Activated CD4-positive, alpha-beta T cell treated with anti-CD3 and anti-CD28 coated beads, Interleukin-2, Interleukin-6, amounts not matched to agents 100 ng/mL and 50 ng/mL, durations not matched to agents 16 hours and 8 hours (primary cell): ENCODE measurements at places on chromosomes 13 and 19.

GRCh38 chr13:113209759-113210421, 477 bp downstream of the CUL4A start:
- peak; percentile 76 for DNase-seq

DNA sequence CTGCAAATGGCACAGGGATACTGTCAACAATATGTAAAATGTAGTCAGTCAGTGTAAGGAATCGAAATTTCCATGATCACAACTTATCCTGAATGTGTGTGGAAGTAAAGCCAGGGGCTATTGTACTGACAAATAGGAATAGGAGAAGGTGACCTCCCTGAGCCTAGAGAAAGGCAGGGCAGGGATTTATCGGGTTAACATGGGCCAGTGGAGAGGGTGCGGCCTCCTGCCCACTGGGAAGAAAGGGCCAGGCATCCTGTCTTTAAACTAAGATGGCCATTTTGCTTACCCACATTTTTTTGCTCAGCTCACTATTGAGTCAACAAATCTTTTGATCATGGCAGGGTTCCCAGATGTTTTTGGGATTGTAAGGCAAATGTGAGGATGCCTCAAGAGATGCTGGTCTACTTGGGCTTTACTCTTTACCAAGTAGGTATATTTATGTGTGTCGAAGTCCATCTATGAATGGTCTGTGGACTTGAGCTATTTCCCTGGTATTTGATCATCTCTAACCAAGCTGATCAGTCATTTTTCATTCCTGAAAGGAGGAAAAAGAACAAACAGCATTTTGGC, 116.6 kb upstream of the RNF113B start:
- DNase-seq: no peak

DNA sequence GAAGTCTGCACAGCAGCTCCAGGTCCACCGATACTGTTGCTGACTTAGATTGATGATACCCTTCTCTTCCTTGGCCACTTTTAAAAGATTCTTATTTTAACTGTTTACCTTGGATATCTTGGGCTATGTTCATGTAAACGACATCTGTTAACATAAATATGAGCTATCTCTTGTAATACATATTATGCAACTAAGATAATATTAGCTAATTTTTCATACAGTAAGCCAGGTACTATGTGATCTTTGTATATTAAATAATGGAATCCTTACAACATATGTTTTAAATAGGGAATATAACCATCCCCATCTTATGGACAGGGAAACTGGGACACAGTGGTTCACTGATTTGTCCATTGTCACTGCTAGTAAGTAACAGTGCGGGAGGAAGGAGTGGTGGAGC, 37.9 kb downstream of the TNFRSF19 start:
- DNase-seq: no peak

DNA sequence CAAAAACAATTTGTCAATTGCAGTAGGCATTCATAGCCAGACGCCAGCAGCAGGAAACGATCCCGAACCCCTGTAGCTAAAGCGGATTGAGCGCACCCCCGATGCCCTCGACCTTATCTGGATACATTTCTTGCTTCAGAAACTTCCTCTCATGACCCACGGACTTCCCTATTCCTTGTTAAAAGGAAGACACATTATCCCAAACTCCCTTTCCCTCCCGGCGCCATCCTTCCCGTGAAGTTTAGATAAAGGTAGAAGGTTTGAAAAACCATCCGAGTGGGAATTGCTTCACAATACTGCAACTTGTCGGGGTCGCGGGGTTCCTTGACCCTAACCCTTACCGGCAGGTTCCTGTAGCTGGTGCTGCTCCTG, 977 bp downstream of the PCDH20 start:
- no peak for DNase-seq

DNA sequence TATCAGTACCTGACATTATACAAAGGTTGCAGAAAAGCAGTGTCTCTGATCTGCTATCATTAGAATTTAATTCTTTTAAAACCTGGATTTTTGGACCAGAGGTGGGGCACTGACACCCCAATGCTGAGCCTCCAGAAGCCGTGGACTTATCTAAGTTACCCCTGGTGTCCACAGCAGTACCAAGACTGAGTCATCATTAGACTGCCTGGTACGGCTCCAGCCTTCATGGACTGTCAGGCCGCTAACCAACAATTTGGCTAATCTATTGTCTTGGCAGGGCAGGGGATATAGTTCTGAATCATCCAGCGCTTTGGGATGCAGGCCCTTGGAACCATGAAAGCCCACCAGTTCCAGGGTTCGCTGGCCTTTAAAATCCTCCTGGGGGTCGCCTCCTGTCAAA, 78.3 kb downstream of the TSHZ3 start:
- no peak for DNase-seq
